ENCODE measurements at places on chromosomes 12 and 14.

- DNase-seq = no peak
Measured at GRCh38 chr14:75604979-75605851, 26.8 kb downstream of the FLVCR2 start.

GRCh38 chr12:6872073-6873048 is 742 bp downstream of the SPSB2 start:
- no peak for DNase-seq

GRCh38 chr14:23723911-23724310 is 87.7 kb downstream of the DHRS2 start:
- DNase-seq = no peak

GRCh38 chr12:70845268-70845667 is 75.3 kb downstream of the PTPRR start:
- no peak for DNase-seq

DNA sequence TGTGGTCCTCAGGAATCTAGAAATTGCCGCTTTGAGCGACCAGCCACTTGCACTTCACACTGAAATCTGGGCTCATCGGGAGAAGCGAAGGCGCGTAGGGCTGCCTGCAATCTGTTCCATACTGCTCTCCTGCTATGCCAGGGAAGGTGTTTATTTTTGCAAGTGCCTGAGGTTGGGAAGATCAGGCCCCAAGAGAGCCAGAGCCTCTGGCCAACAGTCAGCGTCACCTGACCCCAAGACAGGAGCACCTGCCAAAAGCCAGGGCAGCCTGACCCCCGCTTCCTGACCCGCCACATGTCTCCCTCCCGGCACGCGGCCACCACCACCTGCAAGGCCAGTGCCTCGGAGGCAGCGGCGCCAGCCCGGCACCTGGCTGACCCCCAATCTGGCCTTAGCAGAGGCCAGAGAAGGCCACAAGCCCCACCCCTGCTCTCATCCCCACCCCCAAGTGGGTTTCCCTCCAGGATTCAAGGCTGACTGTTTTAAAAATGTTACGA is 94.4 kb downstream of the CHGA start:
- DNase-seq = no peak

DNA sequence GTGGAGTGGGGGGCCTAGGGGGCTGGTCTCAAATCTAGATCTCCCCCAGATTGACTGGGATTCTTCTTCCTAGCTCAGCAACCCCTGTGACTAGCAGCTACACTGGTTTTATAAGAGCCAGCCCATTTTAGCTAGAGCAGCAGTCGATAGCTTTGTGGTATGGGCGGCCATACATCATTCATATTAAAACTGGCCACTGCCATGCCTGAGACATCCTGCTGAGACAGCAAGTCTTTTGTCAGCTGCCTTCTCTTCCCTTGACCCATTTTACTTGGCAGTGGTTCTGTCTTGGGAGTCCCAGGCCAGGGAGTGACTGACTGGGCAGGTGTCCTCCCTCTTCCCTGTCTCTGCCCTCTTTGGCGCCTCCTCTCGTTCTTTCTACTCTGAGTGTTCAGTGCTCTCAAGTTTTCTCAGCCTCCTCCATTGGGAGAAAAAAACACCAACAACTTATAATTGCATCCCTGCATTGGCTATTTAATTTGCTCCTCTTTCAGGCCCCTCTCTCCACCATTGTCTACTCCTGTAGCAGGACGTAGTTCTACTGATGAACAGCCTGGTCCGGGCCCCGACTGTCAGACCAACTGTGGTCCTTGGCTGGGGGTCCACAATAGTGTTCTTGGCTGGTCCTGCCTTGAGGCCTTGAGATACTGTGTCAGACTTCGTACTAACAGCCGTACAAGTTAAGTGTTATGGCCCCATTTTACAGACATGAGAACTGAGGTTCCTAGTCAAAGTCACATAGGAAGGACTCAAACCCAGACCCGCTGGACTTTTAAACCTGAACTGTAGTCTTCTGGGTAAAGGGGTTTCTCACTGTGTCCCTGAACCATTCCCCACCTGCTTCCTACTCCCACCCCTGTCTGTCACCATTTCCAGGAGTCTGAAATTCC is 18.3 kb upstream of the JDP2 start:
- DNase-seq = no peak

GRCh38 chr12:2160043-2160442 is 107.3 kb downstream of the CACNA1C start:
- DNase-seq = no peak

GRCh38 chr12:50488801-50489200 is 16.0 kb upstream of the DIP2B start:
- no peak for DNase-seq

GRCh38 chr12:14167005-14167628 is 185.7 kb upstream of the GRIN2B start:
- DNase-seq = no peak

DNA sequence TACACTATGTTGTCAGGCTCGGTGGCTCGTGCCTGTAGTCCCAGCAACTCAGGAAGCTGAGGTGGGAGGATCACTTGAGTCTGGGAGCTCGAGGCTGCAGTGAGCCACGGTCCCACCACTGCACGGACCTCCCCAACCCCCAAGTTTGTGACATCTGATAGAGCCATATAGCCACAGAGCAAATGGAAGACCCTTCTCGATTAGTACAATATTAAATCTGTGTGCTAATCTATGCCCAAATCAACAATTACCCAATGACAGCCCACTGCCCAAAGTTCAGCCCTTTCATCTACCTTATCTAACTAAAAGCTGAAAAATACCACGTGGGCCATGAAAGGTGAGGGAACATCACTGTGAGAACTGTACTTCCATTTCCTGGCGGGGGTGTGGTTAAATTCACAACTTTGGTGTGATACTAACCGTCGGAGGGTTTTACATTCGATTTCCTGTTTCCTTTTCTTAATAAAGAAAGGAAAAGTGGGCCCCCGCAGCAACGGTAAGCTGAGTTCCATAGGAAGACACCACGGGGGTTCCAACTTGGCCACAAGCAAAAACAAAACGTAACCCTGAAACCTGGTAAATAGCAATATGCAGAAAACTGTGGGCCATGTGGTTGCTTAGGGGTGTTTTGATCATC is 31.2 kb upstream of the FOS start:
- no peak for DNase-seq

DNA sequence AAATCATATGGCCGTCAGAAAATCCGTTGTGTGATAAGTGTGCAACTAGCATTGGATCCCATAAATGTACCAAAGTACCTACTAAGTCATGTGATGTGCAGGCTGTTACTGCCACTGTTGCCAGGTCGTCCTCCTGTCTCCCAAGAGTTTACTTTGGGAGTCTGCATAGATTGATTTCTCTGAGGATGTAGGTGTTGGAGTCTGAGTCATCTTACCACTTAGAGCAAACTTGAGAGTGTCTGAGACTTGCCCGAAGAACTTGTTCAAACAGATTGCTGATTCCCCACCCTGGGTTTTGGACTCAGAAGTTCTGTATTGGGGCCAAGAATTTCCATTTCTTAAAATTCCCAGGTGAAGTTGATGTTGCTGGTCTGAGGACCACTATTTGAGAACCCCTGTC is 11.4 kb downstream of the TMX1 start:
- DNase-seq = no peak

DNA sequence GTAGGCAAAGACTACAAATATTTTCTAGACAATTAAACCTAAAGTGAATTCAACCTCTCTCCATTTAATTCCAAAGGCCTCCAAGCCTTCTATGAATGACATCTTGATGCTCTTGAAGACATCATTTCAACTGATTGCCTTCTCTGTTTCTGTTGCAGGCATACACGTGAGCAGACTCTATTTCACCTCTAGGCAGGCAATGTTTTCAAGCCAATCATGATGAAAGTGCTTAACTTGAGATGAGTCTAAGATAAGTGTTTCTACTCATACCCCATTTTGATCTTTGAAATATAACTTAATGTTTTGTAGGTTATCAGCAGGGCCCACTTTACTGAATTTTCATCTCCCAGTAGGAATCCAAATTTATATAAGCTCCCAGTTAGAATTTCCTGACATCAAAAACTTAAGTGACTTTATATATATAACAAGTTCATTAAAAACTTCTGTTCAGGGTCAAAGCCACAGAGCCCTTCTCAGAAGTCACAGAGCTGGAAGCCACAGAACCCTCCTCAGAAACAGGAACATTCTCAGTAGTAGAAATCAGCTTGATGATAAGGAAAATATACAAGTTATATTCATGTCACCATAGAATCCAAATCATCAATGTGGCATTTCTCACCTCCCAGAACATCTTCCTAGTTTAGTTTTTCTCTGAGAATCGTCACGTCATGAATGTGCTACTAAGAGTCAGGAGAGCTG is 108.5 kb downstream of the PHLDA1 start:
- DNase-seq = no peak

- no peak for DNase-seq
Measured at GRCh38 chr12:52630008-52630500, 11.7 kb upstream of the KRT73 start.

- no peak for DNase-seq
Measured at GRCh38 chr12:105234197-105234596, 1.8 kb downstream of the APPL2 start.

- no peak for DNase-seq
Measured at GRCh38 chr12:128098730-128099129, 168.2 kb upstream of the TMEM132C start.

DNA sequence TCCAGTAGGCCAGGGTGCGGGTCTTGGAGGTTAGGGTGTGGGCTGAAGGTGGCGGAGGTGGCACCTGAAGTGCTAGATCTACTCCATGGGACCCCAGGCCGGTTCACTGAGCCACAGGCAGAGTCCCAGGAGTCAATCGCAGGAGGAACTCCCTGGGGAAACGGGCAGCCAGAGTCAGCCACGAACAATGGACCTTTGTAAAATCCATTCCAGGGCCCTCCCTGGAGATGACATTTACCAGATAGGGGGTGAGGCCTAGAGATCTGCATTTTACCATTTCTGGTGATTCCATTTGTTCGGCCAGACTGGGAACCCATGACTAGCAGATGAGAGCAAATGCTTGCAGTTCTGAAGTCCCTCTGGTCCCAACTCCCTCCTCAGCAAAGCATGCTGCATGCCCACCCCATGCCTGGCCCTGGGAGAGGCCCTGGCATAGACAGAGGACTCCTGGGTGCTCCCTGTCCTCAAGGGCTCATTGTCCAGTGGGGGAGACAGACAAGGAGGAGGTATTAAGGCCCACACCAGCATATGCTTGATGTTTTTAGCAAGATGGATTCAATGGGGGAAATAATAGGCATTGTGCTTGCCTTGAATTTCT is 115.5 kb downstream of the EML1 start:
- DNase-seq = no peak

DNA sequence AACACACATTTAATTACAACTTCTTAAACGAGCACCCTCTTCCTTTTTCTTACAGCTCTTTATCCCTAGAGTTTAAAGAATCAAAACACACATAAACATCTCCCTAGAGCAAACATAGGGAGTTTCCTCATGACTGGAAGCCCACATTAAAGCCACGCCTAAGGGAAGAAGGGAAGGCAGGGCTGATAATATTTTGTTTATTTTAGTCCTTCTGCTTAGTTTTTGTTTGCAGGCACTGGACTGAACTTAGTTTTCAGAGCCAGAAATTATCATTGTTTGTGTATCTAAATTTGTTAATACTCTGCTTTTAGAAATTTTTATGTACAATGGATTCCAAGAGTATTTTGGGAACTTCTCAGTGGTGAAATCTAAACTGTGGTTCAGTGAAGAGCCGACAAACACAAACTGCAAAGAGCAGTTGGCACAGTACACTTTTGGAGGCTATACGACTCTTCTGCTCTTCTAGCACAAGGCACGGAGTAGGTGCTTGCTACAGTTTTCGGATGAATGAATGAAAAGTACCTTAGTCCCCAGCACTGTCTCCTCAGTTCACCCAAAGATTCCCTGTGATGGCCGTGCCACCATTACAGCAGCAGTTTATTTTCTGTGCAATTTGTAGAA is 17.6 kb upstream of the AMIGO2 start:
- DNase-seq = no peak

GRCh38 chr12:89657739-89658138 is 50.9 kb downstream of the ATP2B1 start:
- no peak for DNase-seq

- DNase-seq = no peak
Measured at GRCh38 chr14:82951171-82951570, 1417.5 kb upstream of the SEL1L start.

DNA sequence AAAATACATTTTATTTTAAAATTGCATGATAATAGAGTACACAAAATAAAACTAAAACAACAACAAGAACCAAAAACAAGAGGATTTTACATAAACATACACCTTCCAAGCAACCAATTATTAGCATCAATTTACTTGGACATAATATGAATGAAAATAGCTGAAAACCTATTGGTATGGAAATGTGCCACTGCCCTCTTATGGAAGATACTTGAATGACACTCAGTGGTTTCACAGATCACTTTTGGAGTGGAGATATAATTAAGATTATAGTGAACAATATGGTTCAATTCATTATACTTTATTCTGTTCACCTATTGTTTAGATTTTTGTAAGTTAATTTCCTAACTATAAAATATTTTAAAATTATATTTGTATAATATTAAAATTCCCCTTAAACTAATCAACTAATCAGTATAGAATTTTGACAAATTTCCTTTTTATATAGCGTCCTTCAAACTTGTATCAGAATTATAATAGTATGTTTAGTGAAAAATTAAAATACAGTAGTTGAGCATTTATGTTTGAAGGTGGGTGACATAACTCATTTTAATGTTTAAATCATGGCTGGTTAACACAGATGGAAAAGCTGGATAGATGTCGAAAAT is 70.1 kb downstream of the SLC6A15 start:
- DNase-seq = no peak

DNA sequence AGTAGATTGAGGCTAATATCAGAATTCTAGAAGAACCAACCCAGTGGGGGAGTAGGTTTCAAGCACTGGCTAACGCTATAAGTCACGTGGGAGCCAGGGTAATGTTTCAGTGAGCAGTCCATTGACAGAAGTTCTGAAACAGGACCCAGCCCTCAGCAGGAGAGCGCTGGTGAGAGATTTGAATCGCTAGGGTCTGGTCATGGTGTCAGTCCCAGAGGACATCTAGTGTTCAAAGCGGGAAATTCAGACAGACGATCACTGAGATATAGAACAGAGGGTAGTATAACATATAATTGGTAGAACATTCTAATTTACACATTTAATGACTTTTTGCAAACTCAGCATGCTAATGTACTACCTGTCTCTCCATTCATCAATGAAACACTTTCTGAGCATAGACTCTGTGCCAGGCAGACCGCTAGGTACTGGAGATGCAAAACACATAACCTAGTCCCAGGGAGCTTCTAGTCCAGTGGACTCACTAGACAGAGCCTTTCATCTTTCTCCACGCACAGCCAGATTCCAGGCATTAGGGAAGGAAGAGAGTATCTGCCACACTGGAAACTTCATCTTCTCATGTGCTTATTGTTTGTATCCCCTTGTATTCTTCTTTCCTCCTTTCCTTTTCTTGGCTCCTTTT is 35.4 kb upstream of the RNASE3 start:
- no peak for DNase-seq

- no peak for DNase-seq
Measured at GRCh38 chr12:95951515-95951914, 8.4 kb downstream of the AMDHD1 start.

- no peak for DNase-seq
Measured at GRCh38 chr14:79631276-79631675, 580.0 kb downstream of the DIO2 start.

- no peak for DNase-seq
Measured at GRCh38 chr14:100118396-100119011, 40.9 kb downstream of the DEGS2 start.

Measured in cortex of kidney (tissue), 1 donor.